ENCODE measurements at places on chromosomes 5 and 9.

DNA sequence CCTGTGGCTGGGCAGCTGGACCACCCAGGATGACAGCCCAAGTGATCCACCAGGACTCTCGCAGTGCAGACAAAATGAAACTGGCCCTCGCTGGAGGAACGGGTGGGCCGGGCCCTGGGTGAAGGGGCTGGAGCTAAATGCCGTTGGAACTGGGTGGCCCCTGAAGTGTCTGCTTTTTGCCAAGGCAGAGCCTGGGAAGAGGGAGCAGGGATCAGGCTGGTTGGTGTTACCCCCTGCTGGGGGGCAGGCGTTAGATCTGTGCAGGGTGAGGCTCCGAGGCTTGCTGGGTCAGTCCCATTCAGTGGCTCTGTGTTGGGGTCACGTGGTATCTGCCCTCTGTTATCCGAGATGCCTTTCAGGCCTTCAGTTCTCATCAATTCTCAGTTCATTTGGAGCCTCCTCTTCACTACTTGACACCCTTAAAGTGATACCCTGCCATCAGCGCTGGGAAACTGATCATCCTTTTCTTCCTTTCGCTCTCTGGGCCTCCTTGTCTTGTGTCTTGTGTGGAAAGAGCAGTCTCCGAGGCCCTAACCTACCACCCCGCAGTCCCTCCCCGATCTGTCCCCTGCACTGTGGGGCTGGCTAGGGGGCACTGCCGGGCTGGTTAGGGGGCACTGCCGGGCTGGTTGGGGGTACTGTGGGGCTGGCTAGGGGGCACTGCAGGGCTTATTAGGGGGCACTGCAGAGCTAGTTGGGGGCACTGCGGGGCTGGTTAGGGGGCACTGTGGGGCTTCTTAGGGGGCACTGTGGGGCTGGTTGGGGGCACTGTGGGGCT is 37.3 kb downstream of the COL5A1 start:
- no peak for DNase-seq

DNA sequence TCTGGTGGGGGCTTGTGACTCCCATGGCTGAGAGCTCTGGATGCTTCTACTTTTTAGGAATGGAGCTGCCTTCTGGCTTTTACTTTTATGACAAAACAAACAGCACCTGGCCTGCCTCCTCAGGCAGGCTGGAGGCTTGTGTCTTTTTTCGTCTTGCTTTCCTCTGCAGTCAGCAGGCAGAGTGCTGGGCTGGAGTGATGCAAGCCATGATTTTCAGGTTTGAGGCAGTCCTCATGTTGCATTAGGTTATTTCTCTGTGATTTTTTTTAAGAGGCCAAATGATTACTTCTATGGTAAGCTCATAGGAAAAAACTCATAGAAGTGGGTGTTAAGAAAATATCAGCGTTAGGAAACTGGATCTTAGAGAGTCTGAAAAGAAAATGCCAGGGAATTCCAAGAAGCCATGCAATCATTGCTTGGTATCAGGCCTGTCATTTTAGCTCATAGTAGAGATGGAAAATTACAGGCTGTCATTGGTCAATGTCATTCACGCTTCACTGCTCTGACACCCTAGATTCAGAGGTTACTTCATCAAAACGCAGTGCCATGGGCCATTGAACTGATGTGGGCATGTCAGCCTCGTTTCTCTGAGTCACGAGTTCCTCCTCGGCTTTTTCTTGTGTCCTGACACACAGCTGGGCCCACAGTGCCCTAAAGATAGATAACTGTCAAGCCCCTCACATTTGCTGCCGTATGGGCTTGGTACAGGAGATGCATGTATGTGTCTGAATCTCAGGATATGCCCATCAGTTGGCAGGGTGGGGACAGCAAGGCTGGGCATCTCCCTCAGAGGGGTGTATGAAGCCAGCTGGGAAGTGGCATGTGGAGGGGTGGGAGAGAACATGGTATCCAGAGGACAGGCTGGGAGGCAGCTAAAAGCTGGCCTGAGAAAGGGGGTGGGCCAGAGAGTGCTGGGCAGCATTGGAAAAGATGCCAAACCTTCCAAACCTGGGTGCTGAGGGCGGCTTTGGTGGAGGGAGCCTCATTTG is 151.8 kb downstream of the HSPA4 start:
- DNase-seq, result no peak

DNA sequence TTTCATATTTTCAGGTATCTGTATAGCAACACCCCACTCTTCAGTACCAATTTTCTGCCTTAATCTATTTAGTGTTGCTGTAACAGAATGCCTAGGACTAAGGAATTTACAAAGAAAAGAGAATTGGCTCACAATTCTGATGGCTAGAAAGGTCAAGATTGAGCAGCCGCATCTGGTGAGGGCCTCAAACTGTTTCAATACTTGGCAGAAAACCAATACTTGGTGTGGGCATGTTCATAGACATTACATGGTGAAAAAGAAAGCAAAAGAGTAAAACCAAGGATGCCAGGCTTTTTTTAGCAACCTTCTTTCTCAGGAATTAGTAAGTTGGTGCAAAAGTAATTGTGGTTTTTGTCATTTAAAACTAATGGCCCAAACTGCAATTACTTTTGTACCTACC is 1041.1 kb upstream of the CDH6 start:
- DNase-seq, result no peak

DNA sequence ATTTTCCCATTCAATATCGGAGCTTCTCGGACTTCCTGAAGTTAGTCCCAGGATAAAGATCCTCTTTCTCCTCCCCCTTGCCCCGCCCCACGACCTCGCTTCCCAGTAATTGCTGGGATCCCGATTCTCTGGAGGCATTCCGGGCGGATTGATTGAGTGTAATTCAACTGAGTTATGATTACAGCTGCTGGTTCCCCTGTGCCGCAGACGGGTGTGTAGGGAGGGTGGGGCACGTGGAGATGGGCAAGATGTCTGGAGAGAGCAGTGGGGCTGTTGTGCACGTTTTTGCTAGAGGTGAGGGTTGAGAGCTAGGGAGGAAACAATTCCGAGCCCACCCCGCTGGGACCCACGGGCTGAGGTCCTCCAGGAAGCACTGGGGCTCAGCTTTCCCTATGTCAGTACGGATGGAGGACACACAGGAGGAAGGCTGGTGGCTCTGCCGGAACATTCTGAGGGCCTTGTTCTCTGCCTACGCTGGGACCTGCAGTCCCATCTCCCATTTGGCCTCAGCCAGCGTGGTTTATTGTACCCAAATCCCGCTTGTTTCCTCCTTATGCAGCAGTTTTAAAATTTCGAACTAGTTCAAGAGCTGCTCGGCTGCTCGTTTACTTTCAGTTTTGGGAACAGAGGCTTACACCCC is 2.4 kb upstream of the DMRT2 start:
- DNase-seq, result no peak

- no peak for DNase-seq
Observed at GRCh38 chr5:156076912-156077311, 250.1 kb upstream of the SGCD start.

GRCh38 chr5:138502521-138502920 is 37.2 kb downstream of the EGR1 start:
- no peak for DNase-seq

GRCh38 chr9:94568972-94569712 is 14.3 kb downstream of the PCAT7 start:
- no peak for DNase-seq

DNA sequence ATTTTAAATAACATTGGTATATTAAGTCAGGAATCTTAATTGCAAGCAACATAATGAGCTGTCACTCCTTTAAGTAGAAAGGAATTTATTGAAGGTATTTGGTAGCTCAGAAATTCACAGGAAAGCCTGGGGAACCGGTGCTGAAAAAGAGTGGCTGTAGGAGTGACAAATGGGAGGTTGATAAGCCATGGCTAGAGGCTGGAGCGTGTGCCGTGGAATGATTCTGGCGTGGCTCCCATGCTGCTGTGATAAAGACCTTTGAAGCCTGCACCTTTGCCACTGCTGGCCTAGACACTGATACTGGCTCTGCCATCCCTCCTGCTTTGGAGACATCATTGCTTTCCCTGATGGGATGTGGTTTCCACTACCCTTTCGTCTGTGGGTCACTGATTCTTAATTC is 65.7 kb upstream of the ATG10 start:
- DNase-seq, result no peak

DNA sequence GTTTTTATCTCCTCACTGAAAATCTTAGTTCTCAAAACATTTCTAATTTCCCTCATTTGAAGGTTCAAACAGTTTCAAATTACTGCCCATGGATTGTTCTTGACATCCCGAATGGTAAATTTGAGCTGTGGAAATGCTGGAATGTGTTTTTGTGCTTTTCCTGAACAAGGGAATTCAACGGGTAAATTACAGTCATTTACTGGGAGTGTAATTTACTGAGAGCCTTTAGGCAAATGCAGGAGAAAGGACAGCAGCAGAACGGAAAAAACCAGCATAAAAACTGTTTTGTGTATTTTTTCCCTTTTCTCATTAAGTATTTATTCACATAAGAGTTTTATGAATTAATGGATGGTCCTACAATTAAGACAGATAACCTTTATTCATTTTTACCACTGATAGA is 139.2 kb downstream of the PBX3 start:
- no peak for DNase-seq

DNA sequence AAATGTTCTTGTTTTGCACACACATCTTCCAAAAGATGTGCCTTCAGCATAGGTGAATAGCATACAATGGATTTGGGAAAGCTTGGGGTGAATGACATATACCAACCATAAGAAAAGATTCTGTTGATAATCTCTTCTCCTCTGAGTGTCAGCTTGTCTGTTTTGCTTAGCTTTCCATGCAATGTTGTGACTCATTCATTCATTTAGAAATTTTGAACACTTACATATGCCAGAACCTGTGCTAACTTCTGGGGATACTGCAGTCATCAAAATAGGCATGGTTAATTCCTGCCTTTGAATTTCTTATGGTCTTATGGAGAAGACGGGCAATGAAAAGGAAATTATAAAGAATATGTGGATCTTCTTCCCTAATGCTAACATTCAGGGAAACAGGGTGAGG is 14.1 kb downstream of the ADRB2 start:
- DNase-seq, result no peak

GRCh38 chr5:135444360-135444759 is 2.8 kb downstream of the DCANP1 start:
- no peak for DNase-seq

DNA sequence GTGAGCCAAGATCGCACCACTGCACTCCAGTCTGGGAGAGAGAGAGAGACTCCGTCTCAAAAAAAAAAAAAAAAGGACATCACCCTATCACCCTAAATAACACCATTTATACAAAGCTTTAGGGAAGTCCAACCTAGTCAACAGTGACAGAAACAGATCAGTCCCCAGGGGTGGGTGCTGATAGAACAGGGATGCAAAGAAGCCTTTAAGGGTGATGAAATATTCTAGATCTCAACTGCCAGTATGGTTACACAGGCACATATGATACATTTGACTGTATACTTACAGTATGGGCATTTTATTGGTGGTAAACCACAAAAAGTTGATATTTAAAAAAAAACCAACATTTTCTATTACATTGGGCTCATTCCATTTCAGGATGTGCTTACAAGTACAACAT is 4.8 kb downstream of the RETREG1 start:
- DNase-seq, result no peak

DNA sequence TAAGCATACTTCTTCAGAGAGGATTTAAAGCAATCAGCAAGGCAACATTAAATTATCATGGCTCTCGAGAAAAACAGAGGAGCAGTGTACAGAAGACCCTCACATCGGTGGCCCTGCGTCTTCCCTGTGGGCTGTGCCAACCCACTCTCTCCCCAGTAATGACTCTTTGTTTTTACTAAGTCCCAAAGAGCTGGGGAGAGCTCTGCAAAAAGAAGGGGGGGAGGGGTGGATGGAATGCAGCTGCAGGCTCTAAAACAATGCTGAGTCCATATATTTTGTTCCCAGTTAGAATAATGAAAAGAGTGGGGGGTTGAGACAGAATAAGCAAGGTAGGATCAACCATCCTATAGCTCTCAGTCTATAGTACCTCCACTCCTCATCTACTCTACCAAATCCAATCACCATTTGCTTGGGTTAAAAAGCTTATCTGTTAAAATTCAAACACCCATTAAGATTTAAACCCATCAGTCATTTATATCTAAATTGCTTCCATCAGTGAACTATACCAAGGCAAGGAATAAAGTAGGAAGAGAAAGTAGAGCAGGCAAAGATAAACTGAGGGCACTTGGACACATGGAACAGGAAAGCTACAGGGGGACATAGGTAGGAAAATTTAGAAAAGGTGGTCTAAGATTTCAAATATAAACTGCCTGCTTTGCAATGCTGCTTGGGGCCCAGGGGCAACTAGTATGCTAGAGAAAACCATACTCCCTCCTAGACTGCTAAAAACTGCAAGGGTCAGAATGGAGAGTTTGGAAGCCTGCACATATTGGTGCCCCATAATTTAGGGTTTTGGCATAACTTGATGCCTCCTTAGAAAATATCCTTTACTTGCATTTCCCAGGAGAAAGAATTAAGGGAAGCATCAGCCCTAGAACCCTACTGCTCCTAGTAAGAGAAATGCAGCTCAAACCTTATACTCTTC is 20.6 kb downstream of the ELL2 start:
- DNase-seq, result no peak

GRCh38 chr5:135371622-135372232 is 27.3 kb downstream of the MACROH2A1 start:
- no peak for DNase-seq

- DNase-seq, result no peak
Observed at GRCh38 chr9:101457003-101457402, 21.4 kb upstream of the ALDOB start.

Data from SW 1271 (cell line).